ENCODE measurements at places on chromosomes 6 and 20.

DNA sequence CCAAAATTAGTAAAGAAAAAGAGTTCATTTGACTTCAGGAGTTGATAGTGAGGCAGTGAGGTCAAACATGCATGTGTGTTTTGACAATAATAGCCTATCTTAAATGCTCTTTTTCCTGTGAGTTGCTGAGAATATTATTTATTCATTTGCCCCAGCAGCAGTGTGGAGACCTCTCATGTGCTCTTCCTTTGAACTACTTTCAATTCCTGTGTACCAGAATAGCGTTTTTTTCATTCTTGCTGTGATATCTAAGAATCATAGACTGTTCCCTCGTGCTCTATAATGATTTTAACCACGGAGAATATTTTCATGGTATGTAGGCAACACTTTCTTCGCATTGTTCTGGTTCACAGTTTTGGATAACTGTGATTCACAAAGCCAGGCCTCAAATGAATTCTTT, 5.2 kb downstream of the CDYL start:
- DNase-seq = no peak

DNA sequence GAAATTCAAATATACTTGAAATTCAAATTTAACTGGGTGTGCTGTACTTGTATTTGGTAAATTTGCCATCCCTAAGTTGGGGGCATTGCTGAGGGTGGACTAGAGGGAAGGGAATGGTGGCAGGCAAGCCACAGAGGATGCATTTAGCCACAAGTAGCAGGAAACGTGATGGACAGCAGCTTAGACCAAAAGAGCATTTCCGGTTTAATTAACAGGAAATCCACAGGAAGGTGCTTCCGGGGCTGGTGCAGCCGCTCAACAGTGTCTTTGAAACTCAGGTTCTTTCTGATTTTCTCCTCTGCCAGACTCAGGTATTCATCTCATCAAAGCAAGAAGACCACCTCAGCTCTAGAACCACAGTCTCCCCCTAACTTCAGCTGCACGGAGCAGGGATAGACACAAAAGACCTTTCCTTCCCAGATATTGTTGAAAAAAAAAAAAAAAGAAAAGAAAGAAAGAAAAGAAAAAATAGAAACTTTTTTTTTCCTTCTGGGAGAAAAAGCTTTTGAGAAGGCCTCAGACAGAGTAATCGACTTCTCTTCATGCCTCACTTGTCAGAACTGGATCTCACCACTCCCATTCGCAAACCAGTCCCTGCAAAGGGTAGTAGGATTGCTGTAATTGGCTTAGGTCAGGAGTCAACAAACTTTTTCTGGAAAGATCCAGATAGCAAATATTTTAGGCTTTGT, 8.0 kb upstream of the BCAS1 start:
- no peak for DNase-seq

GRCh38 chr6:169898788-169899480, 147.5 kb downstream of the ERMARD start:
- DNase-seq = no peak

DNA sequence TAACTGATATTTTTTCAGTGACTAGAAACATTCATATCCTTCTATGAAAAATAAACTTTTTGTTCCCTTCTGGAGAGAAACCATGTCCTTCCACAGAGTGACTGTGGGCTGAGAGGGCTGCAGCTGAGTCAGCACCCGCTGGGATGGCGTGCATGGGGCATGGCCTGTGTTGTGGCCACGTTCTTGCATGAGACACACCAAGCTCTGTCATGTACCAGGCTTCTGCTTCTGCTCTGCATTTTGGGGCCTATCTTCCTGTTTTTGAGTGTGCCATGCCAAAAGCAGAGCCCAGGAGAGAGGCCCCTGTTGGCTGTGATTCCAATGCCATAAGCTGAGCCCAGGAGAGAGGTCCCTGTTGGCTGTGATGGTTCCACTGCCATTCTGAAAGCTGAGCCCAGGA, 10.8 kb downstream of the APMAP start:
- no peak for DNase-seq

- no peak for DNase-seq
Observed at GRCh38 chr6:154579485-154579884, 69.0 kb upstream of the CNKSR3 start.

GRCh38 chr6:116514111-116514510, 2.7 kb downstream of the CALHM5 start:
- no peak for DNase-seq

DNA sequence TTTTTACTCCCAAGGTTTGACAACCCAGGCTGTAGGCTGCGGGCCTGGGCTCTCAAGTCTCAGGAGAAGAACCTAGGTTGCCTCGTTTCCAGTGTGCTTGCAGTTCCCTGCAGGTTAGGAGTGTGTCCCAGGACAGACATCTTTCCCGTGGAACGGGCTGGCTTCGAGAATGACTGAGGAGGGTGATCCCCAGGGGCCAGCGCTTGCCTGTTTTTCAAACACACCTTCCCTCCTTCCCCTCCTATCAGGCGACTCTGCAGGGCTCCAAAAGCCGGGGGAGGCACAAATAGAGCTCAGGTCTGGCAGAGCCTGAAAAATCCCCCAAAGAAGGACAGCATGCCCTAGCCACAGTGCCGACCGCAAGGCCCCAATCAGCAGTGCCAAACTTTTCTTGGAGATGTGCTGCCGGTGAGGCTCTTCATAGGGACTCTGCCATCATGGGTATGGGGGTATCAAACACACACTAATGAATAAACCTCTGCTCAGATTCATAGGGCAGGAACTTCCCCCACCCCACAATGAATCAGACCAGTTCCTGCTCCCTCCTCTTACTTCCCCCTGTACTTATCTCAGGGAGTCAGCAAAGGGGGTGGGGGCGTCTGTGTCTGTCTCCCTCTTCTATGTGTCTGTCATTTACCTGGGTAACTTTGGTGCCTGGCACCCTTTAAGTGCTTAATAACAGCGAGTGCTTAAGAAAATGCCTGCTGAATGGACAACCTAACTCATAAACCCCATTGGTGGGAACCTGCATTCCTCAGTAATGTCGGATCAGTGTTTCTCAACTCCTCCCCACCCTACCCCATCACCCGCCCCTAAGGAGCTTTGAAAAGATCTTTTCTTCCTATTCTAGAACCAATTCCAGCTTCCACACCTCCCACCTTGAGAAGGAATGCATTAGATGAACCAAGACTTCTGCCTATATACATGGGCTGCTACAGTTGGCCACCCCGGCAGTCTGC, 1.6 kb downstream of the KCNG1 start:
- peak; percentile 48 for DNase-seq

DNA sequence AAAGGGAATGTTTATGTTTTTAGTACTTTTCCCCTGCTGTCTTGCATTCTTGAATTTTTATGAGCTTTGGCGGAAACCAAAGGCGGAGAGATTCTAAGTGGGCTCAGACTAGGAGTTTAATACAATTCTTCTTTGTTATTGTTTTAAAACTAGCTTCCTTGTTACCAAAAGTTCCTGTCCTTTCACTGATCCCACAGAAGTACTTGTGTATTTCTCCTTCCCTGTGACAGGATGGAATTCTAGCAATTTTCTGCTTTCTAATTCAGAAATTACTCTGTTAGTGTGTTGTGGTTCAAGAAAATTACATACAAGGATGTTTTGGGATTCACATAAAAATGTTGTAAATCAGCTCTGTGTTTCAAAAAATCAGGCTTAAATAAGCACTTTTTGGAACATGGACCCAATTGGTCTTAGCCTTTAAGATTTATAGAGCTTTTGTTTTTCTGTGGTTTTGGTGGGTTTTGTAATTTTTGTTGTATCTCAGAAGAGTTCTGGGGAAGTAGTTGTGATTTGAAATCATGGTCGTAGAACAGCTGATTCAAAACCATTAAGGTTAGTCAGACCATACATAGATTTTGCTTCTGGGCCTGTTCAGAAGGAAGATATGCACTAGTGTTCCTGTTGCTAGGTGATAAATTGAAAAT, 17.6 kb upstream of the CTAGE9 start:
- DNase-seq = peak; percentile 84

GRCh38 chr6:110114004-110114403, 65.5 kb downstream of the WASF1 start:
- no peak for DNase-seq

GRCh38 chr20:14142171-14142570, 146.9 kb downstream of the MACROD2 start:
- DNase-seq = peak; percentile 42

GRCh38 chr6:43143235-43144128, 27.6 kb upstream of the SRF start:
- DNase-seq = peak; percentile 92

DNA sequence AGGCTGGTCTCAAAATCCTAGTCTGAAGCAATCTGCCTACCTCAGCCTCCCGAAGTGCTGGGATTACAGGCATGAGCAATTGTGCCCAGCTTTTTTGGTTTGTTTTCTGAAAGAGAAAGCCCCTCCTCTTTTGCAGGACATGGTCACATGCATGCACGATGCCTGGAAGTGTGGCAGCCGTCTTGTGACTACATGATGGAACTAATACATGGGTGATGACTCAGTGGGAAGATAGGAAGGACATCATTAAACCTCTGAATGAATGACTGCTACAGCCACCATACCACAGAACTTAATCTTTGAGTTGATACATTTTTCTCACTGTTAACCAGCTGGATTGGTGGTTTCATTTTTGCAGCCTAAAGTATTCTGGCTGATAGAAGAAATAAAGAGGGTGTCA, 13.4 kb upstream of the CTNNBL1 start:
- no peak for DNase-seq

DNA sequence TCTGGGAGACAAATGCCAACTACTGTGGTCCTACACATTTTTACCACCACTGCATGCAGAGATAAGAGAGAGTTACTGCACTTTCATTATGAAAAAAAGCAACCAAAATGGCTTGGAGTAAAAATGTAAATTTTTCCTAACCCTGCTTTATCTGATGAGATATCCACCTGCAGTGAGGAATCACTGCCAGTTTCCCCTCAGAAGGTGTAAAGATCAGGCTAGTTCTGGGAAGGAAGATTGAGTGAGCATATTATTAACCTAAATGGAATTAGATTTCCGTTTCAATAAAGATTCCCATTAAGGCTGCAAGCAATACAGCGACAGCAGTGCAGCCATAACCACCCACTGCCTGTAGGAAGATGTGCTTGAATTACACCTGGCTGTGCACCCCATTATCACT, 84.9 kb downstream of the QRSL1 start:
- DNase-seq = no peak

DNA sequence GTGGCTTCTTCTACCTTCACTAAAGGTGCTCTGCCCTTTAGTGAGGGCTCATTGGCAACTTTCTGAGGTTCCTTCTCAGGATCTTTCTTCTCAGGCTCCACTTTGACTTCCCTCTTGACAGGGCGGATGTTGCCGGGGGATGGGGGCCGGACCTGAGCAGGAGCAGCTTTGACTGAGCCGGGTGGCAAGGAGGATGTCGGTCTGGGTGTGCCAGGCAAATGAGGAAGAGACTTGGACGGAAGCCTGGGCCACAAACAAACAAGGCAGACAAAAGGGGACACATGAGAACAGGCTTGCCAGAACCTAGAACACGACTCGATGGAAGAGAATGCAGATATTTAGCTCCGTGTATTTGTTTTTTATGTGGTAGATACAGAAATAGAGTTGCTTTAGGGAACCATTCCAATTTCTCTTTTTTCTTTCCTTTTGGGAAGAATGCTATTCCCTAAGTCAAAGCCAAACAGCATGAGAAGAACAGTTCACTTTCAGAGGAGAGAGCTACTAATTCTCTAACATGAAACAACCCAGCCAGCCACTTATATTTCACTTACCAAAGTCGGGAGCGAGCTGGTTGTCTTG, 76.2 kb upstream of the BCLAF1 start:
- DNase-seq = no peak

DNA sequence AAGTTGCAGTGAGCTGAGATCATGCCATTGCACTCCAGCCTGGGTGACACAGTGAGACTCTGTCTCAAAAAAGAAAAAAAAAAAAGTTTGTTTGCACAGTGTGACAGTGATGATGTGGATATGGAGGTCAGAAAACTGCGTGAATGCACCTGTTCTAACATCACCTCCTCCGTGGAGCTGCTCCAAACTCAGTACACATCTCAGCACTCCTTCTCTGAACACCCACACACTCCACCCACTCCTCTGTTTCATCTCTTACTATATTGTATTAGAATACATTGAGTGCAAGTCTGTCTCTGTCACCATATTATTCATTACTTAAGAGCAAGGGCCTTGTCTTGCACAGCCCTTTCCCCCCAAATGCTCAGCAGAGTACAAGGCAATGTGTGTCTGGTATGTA, 51.5 kb upstream of the ENPP4 start:
- no peak for DNase-seq

GRCh38 chr6:156848533-156848932, 71.4 kb downstream of the ARID1B start:
- DNase-seq = peak; percentile 50

DNA sequence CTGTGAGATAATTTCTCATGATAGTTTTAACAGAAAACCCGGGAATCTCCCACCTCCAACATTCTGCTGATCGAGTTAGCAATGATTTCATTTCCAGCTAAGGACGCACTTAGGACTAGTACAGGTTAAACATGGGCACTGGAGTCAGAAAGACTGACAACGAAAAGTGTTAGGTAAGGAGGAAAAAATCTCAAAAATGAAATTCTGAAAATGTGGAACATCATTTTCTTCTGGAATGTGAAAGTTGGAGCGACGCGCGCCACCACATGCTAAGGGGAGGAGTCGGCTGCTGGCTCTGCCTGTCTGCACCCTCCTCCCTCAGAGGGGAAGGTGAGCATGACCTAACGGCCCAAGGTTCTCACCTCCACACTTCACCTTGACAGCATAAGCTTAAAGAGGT, 221.6 kb upstream of the KCNG1 start:
- no peak for DNase-seq

- no peak for DNase-seq
Observed at GRCh38 chr6:11722805-11723631, 55.6 kb downstream of the ADTRP start.

GRCh38 chr20:10970109-10970508, 296.3 kb upstream of the JAG1 start:
- DNase-seq = no peak

DNA sequence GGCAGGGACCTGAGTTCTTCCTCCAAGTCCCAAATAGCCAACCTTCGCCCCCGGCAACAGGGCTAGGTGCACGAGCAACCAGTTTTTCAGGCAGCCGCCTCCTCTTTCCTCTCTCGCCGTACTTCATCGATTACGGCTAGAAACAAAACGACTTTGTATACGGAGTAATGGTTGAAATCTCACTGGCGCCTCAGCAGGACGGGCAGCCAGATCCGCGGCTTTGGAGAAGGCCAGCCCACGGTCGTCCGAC, 333 bp upstream of the SMIM13 start:
- no peak for DNase-seq

GRCh38 chr20:54100563-54100962, 30.2 kb upstream of the BCAS1 start:
- no peak for DNase-seq

DNA sequence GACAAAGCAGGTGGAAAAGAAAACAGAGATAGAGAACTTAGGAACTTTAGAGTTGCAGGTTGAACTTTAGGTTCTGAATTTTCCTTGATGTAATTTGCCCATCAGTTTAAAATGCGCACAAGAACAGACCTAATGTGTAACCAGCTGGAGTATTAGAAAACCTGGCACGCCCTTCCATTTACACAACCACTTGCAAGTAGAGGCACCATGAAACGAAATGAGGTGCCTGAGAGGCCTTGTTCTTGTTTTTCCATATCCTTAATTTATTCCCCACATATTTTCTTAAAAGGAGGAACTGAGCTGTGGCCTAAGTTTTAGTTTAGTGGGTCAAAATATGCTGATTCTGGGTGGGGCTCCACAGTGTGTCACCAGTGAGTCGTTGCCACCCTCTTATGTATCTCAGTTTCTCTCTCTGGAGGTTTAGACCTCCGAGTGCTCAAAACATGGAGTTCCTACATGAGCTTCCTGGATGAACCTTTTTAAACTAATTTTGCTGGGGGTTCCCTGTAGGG, 17.2 kb upstream of the IL22RA2 start:
- no peak for DNase-seq
